ENCODE measurements at places on chromosomes 2 and 18.

- no peak for DNase-seq
Measured at GRCh38 chr2:46780801-46781445, 134.7 kb downstream of the MCFD2 start.

- DNase-seq: no peak
Measured at GRCh38 chr2:132670496-132671150, 618 bp upstream of the LYPD1 start.

DNA sequence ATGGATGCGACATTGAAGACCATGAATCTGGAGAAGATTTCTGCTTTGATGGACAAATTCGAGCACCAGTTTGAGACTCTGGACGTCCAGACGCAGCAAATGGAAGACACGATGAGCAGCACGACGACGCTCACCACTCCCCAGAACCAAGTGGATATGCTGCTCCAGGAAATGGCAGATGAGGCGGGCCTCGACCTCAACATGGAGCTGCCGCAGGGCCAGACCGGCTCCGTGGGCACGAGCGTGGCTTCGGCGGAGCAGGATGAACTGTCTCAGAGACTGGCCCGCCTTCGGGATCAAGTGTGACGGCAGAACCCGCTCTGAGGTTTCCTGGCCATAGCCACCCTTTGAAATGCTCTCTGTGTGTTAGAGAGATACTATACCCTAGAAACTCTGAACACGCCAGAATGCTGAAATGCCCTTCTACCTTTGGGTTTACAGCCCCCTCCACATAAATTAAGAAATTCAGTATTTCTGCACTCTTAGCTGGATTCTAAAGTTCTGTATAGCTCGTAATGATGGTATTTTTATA, 659 bp downstream of the CHMP1B start:
- DNase-seq: peak; percentile 32

GRCh38 chr2:171924170-171924942, 2.1 kb downstream of the HAT1 start:
- DNase-seq: no peak

GRCh38 chr2:19358242-19359020, at the start of gene OSR1:
Gene OSR1 (minus strand): TSS chr2:19358623. CDS start chr2:19353805, 4,818 bp downstream.
- no peak for DNase-seq

DNA sequence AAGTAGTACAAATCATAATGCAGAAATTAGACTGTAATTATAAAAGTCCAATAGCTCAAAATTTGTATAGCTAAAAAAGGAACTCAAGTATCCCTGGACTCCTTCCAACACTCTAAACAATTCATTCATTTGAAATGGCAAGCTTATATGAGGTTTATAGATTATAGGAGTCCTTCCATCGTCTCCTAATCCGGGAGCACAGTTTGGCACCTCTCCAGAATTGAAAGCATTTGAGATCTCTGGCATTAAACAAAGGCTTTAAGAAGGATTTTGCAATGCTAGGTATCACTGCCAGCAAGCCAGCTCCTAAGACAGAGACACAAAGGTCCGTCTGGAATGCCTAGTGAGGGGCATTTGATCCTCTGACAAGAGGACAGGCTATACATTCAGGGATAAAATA, 90.9 kb downstream of the ACVR1 start:
- no peak for DNase-seq

DNA sequence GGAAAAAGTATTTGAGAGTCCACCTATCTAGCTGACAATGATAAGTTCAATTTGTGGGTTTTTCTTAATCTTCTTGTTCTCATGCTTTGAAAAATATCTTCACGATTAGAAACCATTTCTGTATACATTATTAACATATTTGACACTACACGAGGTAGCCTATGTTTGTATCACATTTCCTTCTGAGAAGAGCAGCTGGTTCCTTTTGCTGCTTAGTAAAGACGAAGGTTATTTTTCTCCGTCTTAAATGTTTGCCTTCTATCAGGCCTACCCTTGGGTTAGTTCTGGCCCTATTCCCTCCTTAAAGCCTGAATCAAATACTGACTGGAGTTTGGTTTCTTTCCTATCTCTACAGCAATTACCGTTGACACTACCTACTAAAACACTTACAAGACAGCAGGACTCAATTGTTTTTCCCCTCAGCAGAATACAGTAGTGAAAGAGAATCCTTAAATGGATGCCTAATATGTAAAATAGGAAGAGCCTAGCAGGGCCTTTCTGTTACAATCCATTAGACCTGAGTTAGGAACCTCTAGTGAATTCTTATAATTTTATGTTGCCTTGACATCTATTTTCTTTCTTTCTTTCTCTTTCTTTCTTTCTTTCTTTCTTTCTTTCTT, 790.4 kb downstream of the EPHA4 start:
- DNase-seq: no peak

DNA sequence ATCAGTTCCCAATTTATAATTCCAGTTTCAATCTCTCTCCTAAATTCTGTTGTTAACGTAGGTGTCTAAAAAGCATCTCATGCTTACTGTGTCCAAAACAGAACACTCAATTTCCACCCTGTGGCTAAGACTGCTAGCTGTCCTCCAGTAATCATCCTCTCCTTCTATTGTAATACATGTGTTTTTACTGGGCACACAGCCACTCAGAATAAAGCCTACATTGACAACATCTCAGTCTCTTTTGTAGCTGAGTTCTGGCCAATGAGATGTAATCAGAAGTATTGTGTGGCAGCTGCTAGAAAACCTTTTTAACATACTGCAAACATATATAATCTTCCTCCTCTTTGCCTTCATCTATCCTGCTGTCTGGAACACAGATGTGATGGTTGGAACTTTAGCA, 29.4 kb upstream of the TSPYL6 start:
- no peak for DNase-seq

- DNase-seq: no peak
Measured at GRCh38 chr18:34594266-34594665, 115.8 kb upstream of the DTNA start.

GRCh38 chr18:36772241-36772723, 56.5 kb downstream of the TPGS2 start:
- no peak for DNase-seq

DNA sequence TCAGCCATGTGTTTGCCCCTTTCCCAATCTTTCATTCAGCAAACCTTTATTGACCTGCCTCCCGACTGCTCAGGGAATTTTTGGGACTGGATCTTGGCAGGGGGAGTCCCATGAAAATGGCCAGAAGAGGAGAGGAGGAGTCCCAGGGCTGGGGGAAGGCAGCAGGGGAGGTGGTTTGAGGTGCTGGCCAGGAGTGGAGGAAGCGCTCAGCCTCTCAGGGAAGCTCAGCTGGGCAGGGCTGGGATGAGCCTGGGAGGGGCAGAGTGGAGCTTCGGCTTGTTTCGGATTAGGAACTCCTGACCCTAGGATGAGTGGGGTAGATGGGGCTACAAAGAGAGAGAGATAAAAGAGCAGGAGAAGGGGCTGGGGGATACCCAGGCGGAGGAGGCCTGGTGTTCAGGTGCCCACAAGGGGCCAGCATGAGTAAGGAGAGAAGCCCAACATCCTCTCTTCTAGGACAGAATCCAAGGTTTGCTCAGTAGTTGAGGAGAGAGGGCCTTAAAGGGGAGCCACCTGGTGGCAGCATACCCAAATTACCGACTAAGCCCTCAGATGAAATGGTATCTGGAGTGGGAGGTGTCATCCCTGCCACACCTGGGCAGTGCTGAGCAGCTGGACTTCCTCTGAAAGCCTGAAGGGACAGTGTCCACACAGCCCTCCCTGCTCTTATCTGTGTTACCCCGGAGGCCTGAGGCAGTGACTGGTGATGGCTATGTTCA, 91.1 kb downstream of the INHBB start:
- DNase-seq: no peak

- no peak for DNase-seq
Measured at GRCh38 chr2:180876506-180876905, 103.9 kb upstream of the UBE2E3 start.

DNA sequence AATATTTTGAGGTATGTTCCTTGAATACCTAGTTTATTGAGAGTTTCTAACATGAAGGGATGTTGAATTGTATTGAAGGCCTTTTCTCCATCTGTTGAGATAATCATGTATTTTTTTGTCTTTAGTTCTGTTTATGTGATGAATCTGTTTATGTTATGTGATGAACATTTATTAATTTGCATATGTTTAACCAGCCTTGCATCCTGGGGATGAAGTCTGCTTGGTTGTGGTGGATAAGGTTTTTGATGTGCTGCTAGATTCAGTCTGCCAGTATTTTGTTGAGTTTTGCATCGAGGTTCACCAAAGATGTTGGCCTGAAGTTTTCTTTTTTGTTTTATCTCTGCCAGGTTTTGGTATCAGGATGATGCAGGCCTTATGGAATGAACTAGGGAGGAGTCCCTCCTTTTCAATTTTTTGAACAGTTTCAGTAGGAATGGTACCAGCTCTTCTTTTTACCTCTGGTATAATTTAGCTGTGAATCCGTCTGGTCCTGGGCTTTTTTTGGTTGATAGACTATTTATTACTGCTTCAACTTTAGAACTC, 71.9 kb downstream of the EPC2 start:
- DNase-seq: no peak

GRCh38 chr18:8124232-8125146, 484.7 kb upstream of the RAB12 start:
- DNase-seq: no peak

GRCh38 chr2:52369178-52369577, 1337.2 kb upstream of the NRXN1 start:
- no peak for DNase-seq

DNA sequence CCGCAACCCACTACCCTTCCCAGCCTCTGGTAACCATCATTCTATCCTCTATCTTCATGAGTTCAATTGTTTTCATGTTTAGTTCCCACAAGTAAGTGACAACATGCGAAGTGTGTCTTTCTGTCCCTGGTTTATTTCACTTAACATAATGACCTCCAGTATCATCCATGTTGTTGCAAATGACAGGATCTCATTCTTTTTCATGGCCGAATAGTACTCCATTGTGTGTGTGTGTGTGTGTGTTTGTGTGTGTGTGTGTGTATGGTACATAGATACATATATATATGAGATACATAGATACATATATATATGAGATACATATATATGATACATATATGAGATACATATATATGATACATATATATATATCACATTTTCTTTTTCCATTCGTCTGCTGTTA, 196.3 kb upstream of the STK17B start:
- no peak for DNase-seq

GRCh38 chr2:74984947-74985637, 26.6 kb downstream of the POLE4 start:
- DNase-seq: no peak

- DNase-seq: no peak
Measured at GRCh38 chr2:113709022-113709421, 47.4 kb downstream of the SLC35F5 start.

DNA sequence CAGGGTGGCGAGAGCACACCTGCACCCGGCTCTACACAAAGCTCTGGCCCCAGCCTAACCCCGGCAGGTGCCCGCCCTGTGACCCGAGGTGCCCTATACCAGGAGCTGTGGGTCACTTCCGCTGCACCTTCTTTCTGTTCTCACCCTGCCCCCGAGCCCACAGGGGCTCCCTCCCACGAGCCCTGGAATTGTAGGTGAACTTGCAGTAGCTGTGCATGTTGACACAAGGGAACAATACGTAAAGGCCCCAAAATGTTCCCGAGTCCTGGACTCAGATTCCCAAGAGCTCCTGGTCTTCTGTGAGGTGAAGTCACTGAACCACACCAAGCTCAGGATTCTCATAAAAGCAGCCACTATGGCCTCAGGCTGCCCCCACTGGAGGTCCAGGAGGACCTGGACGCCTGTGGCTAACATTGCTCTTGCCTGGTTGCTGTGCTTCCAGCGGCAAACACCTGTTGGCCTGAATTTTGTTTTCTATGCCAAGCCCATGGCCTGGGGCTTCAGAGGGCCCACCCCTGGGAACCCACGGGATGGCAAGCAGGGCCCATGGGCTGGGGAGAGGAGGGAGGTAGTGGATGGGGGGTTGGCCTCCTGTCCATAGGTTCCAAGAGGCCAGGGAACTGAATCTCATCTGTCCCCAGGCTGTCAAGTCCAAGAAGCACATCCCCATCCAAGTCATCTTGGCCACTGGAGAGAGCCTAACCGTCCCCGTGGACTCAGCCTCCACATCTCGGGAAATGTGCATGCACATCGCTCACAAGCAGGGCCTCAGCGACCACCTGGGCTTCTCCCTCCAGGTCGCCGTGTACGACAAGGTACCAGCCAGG, 23.2 kb upstream of the GPR17 start:
- no peak for DNase-seq

DNA sequence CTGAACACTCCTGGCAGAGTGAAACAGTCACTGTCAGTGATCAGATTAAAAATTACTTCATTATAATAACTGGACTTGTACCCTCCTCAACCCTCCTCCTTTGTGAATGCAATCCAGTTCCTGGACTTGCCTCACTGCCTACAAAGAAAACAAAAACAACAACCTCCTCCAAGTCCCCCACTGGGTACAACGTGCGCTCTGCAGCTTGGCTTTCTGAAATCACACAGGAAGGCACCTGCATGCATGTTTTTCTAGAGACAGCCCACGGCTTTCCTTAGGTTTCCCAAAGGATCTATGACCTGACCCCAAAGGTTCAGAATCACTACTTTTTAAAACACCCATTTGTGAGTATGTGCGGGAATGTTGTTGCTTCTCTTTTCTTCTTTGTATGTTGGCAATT, 61.4 kb upstream of the TUBA3E start:
- no peak for DNase-seq

DNA sequence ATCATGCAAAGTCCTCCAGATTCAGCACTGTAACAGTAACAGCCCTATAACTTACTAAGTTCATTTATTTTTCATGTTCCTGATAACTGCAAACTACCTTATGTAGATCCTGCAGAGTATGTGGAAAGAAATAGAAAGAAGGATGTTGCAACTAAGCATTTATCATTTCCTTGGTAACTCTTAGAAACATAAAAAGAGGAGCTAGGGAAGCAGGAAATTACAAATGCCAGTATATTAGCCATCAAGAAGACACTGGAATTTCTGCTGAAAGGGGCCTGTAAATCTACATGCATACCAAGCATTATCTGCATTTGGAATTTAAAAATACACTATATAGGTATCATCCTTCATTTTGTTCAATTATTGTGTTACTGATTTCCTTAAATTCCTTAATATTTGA, 66.8 kb downstream of the PDE11A start:
- no peak for DNase-seq

DNA sequence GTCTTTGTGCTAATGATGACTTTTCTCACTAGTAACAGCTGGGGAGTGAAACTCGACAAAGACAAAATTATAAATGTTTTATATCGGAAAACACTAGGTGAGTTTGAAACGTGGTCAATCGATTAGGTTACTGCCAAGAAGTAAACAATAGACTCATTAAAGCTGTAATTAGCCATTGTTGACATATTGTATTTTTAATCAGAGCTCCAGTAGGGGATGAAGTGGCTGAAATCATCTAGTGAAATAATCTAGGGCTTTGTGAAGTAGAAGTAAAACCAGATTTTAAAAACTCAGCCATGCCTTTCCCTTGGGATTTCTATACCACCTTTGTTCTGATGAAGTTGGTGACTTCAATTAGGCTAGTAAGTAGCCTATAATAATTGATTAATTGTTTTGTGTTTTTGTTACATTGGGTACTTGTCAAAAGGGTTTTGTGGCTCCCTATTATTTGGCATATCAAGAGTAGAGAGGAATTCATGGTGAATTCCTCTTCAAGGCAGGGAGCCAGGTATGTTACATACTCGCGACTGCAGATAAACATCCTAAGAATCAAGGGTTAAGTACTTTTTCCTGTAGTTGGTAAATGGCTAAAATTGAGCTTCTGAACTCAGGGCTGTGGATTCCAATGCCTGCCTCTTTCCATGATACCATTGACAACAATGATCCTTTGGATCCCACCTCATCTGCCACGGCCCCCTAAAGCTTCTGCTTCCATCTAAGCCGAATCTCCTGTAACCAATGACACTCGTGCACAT, 31.6 kb downstream of the RAB27B start:
- DNase-seq: no peak
